ENCODE measurements at places on chromosomes 7 and 10. TPM values are rescaled to one million over a fixed set of nuclear protein-coding genes. Genes with fewer than 3 reads are reported as not detected.
A peak's percentile ranks its signal among the peaks of the same experiment; 100 is the strongest.

Gene ASB13
- 18.3 TPM for total RNA-seq

Gene TAC1
- not detected for total RNA-seq

Gene STOX1
- total RNA-seq, result 6.0 TPM

DNA sequence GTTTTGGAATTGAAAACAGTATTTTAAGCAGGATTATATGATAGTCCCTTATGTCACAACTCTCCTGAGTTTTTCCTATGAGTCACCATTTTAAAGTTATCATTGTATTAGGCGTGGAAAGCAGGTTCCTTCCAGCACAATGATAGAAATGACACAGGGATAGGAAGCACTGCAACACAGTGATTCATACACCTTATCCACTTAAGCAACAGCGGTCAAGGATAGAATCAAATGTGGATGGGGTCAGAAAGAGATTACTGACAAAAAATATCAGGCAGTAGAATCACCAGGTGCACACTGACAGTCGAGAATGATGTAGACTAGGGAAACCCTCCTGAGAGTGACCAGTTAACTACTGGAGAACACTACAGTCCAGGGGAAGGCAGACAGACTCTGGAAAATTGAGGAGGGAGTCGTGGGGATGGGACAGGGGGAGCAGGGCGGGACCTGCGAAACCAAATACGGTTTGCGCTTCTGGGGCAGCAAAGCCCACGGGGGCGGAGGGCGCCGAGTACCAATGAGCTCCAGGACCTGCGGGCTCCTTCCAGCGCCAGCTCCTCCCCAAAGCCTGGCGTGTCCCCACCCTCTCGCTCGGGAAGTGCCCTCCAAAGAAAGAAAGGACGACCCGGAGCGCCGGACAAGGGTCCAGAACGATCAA, 479 bp downstream of the PNPLA8 start:
- no peaks in the 10 kb centered on the region for H3K36me3 ChIP-seq
- H3K27ac ChIP-seq, result peak overlapping the region; percentile 97
- peaks cover 24% of the 10 kb centered on the region for H3K4me1 ChIP-seq
- no peaks in the 10 kb centered on the region for H3K27me3 ChIP-seq

GRCh38 chr10:100043344-100043743, 33.6 kb upstream of the DNMBP start:
- no peaks in the 10 kb centered on the region for H3K36me3 ChIP-seq
- no peak overlapping the region for H3K27ac ChIP-seq
- no peak for DNase-seq
- no peaks in the 10 kb centered on the region for H3K27me3 ChIP-seq

GRCh38 chr7:16204953-16205352, 216.4 kb downstream of the CRPPA start:
- DNase-seq, result peak; percentile 7
- H3K4me3 ChIP-seq, result no peak overlapping the region
- no peaks in the 10 kb centered on the region for H3K4me1 ChIP-seq
- no peak overlapping the region for H3K27ac ChIP-seq
- no peaks in the 10 kb centered on the region for H3K36me3 ChIP-seq
- H3K27me3 ChIP-seq, result no peaks in the 10 kb centered on the region

Data from cardiac muscle cell (in vitro differentiated cells and primary cell).